ENCODE measurements at places on chromosomes 12 and 14.
A peak's percentile ranks its signal among the peaks of the same experiment; 100 is the strongest.

DNA sequence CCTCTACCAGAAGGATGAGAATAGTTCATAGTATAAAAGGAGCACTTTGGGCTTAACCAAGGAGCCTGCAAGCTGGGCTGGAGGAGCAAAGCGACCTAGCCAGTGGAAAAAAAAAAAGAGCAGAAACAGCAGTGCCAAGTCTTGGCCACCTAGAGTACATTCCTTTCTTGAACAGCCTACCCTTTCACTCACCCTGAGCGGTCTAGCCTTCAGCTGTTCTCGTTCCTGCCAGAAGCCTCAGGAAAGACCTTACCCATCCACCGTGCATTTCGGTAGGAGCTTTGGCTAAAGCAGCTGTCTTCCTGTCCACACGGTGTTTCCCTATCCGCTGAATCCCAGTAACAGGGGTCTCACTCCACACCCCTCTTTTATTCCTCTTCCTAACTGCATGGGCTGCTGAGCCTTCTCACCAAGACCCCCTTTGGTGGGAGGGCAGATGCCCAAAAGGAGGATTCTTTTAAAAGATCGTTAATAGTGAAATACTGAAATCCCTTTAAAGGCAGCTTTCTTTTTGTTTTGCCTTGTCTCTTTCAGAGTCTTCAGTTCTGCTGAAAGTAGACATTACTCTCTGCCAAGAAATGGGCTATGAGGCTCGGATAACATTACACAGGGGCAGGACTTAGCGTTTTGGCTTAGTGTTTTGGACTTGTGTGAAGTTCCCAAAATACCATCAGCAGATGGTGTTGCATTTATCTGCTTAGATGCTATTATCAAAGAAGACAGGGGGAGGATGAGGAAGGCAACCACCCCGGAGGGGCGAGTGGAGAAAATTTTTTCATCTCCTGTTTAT lies 88.5 kb upstream of the METAP2 start:
- peak; percentile 8 for DNase-seq

GRCh38 chr14:54087376-54087775 lies 130.8 kb upstream of the BMP4 start:
- DNase-seq, result no peak

DNA sequence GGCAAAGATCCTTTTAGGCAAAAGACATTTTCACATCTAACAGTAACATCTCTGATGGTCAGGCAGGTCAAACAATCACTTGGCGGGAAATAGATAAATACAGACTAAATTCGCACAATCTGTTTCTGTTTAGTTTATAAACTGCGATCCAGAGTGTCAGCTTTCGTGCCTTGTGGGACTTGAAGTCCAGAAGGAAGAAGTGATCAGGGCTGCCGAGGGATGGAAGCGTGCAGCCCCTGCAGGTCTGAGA lies 245 bp upstream of the BRMS1L start:
- no peak for DNase-seq

DNA sequence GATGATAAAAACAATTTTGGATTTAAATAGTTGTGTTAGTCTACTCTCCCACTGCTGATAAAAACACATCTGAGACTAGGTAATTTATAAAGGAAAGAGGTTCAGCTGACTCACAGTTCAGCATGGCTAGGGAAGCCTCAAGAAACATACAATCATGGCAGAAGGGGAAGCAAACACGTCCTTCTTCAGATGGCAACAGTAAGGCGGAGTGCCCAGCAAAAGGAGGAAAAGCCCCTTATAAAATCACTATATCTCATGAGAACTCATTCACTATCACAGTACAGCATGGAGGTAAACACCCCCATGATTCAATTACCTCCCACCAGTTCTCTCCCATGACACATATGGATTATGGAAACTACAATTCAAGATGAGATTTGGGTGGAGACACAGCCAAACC lies 632.1 kb downstream of the SLC16A7 start:
- no peak for DNase-seq

DNA sequence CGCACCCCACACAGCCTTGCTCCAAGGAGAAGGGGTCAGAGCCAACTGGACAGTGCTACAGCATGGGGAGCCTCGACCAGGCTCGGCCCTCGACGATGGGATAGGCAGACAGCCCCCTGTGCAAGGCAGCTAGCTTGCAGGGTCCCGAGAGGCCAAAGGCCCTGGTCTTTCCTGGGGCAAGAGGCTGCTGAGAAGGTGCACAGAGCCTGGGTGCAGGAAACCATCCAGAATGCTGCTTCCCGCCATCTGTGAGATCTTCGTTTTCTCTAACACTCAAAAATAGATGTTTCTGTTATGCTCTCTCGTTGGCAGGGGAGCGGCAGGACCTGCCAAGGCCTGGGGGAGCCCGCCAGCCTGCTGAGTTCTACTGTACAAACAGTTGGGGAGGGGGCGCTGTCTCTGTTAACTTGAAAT lies 168.0 kb upstream of the RTL1 start:
- no peak for DNase-seq

DNA sequence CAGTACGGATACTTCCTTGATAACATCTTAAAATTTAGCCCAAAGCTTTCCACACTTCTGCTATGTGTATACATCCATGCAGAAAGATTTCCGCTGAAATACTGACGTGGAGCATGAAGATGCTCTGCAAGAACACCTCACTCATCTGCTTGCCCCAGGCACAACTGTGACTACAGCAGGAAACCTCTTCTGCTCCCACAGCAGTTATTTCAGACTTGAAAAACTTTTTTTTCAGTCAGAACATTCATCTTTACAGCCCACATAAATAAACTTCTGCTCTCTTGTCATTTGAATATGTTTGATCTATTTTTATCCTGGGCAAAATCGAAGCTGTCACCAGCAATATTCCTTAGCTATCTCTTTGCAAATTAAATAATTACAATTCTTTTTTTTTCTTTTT lies 6.8 kb upstream of the LRIG3 start:
- DNase-seq, result no peak

DNA sequence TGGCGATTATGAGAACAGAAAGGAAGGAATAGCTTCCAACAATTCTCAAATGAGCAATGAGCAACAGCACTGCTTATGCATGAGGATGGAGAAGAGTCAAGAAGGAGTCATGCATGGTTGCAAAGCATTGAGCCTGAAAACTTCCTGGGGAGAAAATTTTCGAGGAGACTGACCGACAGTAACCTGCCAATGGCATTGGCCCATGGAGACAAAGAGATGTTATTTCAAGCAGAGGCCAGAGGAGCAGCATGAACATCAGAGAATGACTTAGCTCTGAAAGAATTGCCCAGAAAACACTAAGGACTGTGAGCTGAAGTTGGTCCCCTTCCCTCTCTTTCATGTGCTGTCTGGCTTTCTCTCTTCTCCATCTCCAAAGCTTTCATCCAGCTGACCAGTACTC lies 343.4 kb downstream of the ADAMTS20 start:
- no peak for DNase-seq

- DNase-seq, result no peak
Measured at GRCh38 chr14:34181338-34181737, 230.5 kb upstream of the EGLN3 start.

DNA sequence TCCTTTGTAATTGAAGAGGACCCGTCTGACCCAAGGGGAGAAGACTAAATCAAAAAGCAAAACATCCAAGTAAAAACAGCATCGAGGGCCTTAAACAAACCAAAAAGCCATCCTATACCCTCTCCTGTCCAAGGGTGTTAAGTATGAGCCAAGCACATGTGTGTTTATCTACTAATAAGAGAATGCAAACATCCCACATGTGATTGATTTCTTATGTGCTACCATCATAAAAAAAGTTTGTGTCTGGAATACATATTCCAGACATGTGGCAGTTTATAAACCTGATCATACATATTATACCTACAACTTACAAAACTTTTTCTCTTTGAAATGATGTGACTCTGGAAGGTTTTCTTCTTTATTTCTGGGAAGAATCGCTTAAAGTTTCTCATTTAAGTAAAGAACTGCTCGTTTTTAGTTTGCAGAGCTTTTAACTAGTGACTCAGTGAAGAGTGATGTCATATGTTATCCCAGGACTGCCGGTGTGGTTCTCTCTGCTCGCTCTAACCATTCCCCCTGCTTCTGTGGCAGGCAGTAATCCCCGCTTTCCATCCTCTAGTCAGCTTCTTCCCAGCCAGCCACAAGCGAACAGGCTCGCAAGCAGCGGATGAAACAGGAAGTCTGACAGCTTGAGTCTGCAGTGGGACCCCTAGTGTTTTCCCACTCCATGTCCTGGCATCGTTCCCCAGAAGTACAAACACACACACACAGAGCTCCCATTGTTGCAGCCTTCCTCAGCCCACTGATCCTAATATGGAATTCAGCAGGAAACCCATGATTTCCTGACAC lies 431 bp upstream of the RHOJ start:
- DNase-seq, result peak; percentile 85

DNA sequence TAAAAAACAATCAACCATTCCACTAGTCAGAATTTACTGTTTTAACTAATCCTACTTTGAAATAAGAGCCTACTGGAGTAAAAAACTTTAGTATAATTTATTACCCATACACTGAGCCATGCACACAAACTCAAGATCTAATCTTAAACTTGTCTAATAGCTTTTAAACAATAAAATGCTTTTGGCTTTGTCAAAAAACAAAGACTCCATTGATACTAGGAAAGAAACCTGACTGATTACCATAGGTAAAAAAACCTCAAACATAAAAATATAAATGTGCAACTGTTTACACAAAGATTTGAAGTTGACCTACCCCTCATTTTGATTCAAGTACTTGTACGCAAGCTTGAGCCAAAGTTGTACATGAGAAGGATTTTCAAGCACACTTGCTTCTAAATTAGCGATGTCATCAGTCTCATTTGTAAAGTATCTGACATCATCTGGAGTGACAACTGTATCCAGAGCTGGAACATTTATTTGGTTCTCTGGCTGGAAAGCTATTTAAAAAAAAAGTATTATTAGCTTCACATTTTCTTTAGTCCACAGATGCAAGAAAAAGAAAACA lies 36.1 kb downstream of the ZFC3H1 start:
- DNase-seq, result no peak

- no peak for DNase-seq
Measured at GRCh38 chr14:91103116-91103515, 10.8 kb upstream of the DGLUCY start.

DNA sequence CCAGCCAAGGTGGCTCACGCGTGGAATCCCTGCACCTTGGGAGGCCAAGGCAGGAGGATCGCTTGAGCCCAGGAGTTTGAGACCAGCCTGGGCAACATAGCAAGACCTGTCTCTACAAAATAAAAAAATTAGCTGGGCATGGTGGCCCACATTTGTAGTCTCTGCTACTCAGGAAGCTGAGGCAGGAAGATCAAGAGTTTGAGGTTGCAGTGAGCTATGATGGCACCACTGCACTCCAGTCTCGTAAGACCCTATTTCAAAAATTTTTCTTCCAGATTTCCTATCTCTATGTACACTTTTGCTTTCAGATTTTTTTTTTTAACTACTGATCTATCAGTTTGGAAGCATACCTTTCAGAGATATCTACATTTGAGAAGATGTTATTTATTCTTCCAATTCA lies 15.3 kb downstream of the SNX6 start:
- no peak for DNase-seq

- DNase-seq, result no peak
Measured at GRCh38 chr12:53803703-53804102, 51.9 kb upstream of the CISTR start.

- no peak for DNase-seq
Measured at GRCh38 chr12:124327362-124328043, 32.6 kb downstream of the RFLNA start.

GRCh38 chr12:94207849-94208621 lies 59.7 kb downstream of the PLXNC1 start:
- no peak for DNase-seq

- DNase-seq, result no peak
Measured at GRCh38 chr12:79000501-79000900, 135.9 kb downstream of the SYT1 start.

- no peak for DNase-seq
Measured at GRCh38 chr14:65237023-65237814, 134.9 kb upstream of the MAX start.

- peak; percentile 39 for DNase-seq
Measured at GRCh38 chr12:75447691-75448393, 32.7 kb upstream of the GLIPR1 start.

GRCh38 chr12:25713264-25713663 lies 160.2 kb upstream of the LMNTD1 start:
- DNase-seq, result no peak

- DNase-seq, result no peak
Measured at GRCh38 chr12:103182299-103182698, 224.8 kb downstream of the ASCL1 start.

DNA sequence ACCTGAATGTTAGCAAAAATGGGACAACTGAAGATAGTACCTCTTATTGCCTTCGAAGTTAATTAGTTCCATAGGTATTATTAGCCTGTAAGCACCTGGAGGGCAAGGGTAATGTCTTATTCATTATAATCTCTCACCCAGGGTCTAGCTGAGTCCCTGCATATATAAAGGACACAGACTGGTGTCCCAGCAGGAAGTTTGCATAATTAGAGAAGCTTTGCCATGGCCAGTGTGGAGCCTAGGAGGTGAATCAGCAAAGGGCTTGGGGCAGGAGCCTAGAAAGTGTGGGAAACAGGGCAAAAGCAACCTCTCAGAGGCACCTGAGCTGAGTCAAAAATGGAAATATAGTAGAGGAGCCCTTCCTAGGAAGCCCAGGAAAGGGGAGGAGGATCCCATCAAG lies 120.4 kb downstream of the NEDD1 start:
- DNase-seq, result no peak
